ENCODE measurements at places on chromosomes 13 and 19. TPM values are rescaled to one million over a fixed set of nuclear protein-coding genes. Genes with fewer than 3 reads are reported as not detected.

PSG6 gene
- not detected for total RNA-seq

ZNF836 gene
- 2.4 TPM for total RNA-seq

HSD11B1L gene
- 1.6 TPM for total RNA-seq

CEACAM16 gene
- not detected for total RNA-seq

RYR1 gene
- total RNA-seq = 0.18 TPM

IFT88 gene
- 9.6 TPM for total RNA-seq

ADGRE3 gene
- 0.53 TPM for total RNA-seq

UPK1A gene
- not detected for total RNA-seq

CGB3 gene
- total RNA-seq = not detected

LGALS7 gene
- total RNA-seq = not detected

PSG1 gene
- not detected for total RNA-seq

NPHS1 gene
- not detected for total RNA-seq

VN1R2 gene
- total RNA-seq = not detected

TUBA3C gene
- not detected for total RNA-seq

IL12RB1 gene
- 0.66 TPM for total RNA-seq

CYP4F12 gene
- total RNA-seq = 93.5 TPM

PTH2 gene
- total RNA-seq = not detected

RRAS gene
- total RNA-seq = 11.0 TPM

ELSPBP1 gene
- not detected for total RNA-seq

SULT2A1 gene
- total RNA-seq = 1,019 TPM

EGLN2 gene
- 47.0 TPM for total RNA-seq

ZNF610 gene
- total RNA-seq = 0.51 TPM

REEP6 gene
- 177 TPM for total RNA-seq

CDKN2D gene
- total RNA-seq = 0.97 TPM

DOCK9 gene
- 18.8 TPM for total RNA-seq

CACNA1A gene
- not detected for total RNA-seq

UTP14C gene
- total RNA-seq = 10.1 TPM

PPP1R37 gene
- 14.3 TPM for total RNA-seq

GPR4 gene
- 0.97 TPM for total RNA-seq

ERCC5 gene
- total RNA-seq = 47.4 TPM

ANO8 gene
- 7.3 TPM for total RNA-seq

IGLON5 gene
- total RNA-seq = 0.80 TPM

LRP3 gene
- 40.7 TPM for total RNA-seq

RAB8A gene
- total RNA-seq = 73.6 TPM

SYNE4 gene
- total RNA-seq = 6.7 TPM

SMIM44 gene
- total RNA-seq = not detected
